Osteoblast (primary cell): ENCODE measurements at places on chromosomes 3 and 15. TPM values are rescaled to one million over a fixed set of nuclear protein-coding genes. Genes with fewer than 3 reads are reported as not detected.

- no peak for DNase-seq
Measured at GRCh38 chr3:184488577-184488976, 73.0 kb upstream of the EPHB3 start.

MESP1 gene
- under 0.01 TPM in 2 replicates for total RNA-seq

DNA sequence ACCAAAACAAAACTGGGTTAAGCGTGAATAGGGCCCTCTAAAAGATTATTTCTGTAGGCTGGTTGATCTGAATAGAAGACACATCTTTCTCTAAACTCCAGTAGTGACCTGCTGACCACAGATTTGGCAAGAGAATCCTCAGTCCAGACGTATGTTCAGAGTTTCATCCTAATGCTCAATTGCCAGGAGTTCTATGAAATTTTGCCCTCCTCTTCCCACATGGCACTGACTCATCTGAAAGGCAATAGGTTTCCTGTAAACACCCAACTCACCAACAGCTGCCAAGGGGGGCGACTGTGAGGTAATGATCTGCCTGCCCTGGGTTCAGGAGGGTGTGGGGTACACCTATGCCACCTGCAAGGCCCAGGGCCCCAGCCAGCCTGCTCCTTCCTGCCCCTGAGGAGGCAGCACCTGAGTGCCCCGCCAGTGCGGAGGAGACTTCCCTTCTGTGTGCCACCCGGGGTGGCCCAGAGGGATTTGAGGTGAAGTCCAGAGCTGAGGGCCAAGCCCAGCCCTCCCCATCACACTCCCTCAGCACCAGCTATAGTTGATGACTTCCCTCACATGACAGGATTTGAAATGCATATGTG is 8.4 kb upstream of the PLA2G4D start:
- DNase-seq = peak; percentile 89

DNA sequence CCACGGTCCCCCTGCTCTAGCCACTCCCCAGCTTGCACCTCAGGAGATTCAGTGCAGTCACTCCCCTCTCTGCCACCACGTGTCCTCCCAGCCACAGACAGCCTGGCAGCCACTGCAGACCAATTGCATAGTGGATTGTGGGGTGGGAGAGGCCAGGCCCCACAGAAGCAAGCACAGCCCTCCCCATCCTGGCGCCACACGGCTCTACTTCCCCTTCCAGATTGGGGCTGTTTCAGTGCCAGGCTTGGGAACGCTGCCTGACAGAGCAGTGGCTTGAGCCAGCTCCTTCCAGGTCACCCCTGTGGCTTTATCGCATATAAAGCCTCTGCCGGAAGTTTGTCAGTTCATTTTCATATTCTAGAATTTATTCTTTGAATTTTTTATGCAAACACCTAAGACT is 90.7 kb downstream of the TMEM266 start:
- DNase-seq = no peak

- DNase-seq = no peak
Measured at GRCh38 chr15:91678003-91678402, 175.5 kb upstream of the SLCO3A1 start.

SV2B gene
- under 0.01 TPM in 1 of 2 replicates, not detected in the other for total RNA-seq

GRCh38 chr15:91884606-91885005 is 31.1 kb downstream of the SLCO3A1 start:
- DNase-seq = no peak

DNA sequence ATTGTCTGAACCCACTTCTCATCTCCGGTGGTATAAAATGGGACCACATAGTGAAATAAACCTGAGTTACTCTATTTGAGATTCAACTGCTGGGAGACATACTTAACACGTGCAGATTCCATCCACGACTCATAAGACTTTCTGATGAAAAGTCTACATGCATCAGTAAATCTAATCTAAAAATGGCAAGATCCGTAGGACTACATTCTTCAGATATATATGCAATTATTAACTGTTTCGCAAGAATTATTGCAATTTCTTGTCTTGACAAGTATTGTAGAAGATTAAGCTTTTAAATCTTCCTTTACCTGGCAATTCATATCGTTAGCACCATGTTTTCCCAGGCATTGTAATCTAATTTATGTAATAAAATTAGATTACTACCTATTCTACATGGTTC is 718.7 kb upstream of the CBLB start:
- no peak for DNase-seq

DNA sequence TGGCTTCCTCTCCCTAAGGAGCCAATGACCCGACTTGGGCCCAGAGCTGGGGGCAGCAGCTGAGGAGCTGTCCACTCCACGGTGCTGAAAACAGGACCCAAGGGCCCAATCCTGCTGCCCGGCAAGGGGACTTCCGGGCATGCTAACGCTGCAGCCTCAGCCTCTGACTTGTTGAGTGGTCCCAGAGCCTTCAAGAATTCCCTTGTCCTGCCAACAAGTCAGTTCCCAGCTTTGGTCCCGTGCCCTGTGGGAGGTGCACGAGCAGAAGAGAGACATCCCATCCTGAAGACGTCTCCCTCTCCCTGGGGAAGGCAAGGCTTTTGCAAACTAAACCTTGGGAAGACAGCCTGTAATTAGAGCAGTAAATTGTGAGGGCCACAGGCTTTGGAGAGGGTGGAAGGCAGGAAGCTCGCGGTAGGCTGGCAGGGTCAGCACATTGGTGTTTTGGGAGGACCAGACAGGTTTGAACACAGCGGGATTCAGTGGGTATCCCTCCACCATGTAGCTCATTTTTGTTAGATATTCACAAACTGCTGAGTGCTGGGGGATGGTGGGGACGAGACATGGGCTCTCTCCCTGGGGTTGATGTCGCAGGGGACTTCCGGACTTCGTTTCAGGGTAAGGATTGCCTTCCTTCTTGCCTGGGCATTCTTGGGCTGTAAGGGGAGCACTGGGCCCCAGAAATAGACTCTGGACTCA is 29.8 kb upstream of the PRR23E start:
- peak; percentile 23 for DNase-seq

DNA sequence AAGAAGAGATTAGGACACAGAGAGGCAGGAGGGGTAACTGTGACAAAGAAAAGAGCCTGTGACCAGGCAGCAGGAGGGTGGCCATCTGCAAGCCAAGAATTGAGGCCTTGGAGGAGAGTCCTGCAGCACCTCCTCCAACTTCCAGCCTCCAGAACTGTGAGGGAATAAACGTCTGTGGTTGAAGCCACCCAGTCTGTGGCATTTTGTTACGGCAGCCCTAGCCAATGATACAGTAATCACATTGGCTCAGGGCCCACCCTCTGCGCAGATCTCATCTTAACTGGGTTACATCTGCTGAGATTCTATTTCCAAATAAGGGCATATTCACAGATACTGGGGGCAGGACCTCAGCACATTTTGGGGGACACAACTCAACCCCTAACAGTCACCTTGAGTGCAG is 11.3 kb downstream of the SELENOS start:
- DNase-seq = no peak

- no peak for DNase-seq
Measured at GRCh38 chr3:197368330-197368729, 69.9 kb upstream of the DLG1 start.

DNA sequence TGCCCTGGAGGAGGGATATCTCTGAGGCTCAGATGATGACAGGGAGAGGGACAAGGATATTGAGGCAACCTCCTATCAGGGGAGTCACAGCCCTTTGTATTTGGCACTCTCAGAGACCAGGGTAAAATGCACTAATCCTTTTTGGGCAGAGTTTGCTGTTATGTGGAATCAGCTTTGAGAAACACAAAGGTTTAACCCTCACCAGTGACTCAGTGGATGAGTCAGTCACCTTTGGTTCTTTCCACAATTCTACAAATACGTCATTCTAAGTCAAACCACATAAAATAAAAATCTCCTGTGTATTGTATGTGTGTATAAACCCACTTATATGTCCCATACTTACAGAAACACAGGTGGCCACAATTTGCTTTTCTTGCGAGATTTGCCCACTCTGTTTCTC is 5.1 kb downstream of the LSAMP start:
- no peak for DNase-seq

- no peak for DNase-seq
Measured at GRCh38 chr3:66320390-66320789, 99.6 kb downstream of the SLC25A26 start.

DNA sequence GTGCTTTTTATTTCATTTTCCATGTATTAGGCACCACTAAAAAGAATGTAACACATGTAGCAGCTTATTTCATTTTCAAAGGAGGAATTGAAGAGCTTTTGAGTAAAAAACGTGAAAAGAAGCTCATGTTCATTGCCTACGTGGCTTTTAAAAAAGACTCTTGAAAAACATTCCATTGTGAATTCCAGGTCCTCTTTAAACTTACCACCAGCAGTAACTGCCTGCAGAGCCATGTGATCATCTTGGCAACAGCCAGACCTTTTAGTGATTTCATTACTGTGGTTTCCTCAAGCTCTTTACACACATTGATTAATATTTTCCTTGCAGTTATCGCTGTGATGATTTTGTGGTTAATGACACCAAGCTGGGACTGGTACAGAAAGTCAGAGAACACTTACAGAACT is 43.8 kb upstream of the FBXL22 start:
- peak; percentile 80 for DNase-seq

- DNase-seq = no peak
Measured at GRCh38 chr3:39839484-39839883, 30.1 kb downstream of the MYRIP start.

DNA sequence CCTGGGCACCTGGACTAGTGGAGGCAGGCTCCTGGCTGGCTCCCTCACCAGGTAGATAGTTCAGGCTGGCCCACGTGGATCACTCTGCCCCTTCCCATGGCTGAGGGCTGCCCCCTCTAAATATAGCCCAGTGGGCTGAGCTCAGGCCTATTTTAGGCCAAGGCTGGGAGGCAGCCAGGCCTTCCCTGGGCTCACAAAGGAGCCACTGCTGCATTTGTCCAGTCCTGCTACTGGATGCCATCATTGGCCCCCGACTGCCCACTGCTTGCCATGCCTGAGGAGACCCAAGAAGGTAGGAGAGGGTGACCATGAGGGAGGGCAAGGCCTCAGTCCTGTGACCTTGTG is at the start of gene LSMEM2:
LSMEM2 (plus strand) TSS at position 208 of the 345 bp plus-strand sequence; CDS start at position 235, 27 bp downstream.
- DNase-seq = no peak

PLSCR2 gene
- total RNA-seq = not detected in 2 replicates

- peak; percentile 79 for DNase-seq
Measured at GRCh38 chr15:40957581-40958051, 4.3 kb downstream of the CHAC1 start.

DNA sequence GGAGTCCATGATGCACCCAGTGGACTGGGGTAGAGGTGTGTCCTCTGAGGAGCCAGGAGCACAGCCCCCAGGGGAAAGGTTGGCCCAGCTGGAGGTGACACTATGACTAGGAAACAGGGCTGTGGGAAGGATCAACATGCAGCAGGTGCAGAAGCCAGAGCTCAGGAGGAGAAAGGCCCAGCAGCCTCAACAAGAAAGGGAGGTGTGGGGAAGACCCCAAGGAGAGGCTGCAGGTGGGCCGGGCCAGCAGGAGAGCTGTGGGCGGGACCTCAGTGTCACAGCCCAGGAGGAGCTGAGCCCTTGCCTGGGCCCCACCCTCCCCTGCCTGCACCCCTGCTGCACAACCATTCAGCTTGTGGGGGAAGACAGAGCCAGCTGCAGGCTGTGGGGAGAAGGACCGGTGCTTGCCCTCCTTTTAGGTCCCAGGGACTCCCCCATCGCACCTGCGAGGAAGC is 18.4 kb upstream of the KLF13 start:
- DNase-seq = peak; percentile 37

GRCh38 chr15:64699751-64700388 is 75.5 kb downstream of the RBPMS2 start:
- DNase-seq = peak; percentile 79

DNA sequence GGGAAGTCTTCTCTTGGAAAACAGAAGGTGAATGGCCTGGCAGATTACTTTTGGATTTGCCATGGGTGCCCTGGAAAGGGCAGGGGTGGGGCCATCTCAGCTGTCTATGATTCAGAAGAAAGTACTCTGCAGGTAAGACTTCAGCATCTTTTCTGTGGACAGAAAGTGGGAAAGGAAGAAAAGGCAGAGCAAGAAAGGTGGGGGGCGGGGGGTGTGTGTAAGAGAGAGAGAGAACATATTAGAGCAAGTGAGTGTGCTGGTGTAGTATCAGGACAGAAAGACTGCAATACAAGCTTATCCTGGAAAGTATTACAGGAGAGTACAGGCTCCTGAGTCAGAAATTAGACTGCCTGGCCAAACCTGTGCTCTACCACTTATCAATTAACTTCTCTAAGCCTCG is 5.5 kb downstream of the TAGLN3 start:
- no peak for DNase-seq

- peak; percentile 90 for DNase-seq
Measured at GRCh38 chr3:57951066-57951882, 56.9 kb upstream of the FLNB start.

DNA sequence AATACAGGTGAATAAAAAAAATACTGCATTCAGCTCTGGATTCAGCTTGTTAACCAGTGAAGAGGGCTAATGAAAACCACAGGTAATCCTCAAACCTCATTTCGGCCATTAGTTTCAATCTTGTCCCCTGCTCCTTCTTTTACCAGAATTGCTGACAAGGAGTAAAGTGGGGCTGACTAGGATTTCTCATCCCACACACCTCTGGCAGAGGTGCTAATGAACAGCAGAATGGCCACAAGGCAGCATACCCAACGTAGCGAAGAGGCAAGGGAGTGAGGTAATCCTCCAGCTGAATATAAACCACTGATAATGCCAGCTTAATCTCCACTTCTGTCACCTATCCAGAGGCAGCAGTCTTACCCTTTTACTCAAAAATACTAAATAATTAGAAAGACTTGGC is 248.8 kb upstream of the CDIN1 start:
- DNase-seq = no peak

PCSK6 gene
- total RNA-seq = 0.29 and 0.72 TPM in 2 replicates

DNA sequence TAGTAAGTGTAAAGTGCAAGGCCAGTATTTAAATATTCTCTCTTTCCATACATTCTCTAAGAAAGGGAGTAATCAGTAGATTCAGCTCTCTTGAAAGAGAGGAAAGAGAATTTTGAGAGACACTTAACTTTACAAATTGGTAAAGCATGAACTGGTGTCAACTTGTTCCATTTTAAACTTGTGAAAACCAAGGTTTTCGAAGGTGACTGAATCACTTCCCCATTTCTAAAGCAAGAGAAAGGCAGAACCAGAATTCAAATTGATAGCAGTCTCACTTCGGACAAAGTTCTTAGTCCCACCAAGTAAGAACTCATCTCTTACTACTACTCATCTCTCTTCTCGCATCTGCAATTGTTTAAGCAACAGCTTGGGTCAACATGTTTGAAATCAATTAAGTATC is 22.4 kb downstream of the TJP1 start:
- no peak for DNase-seq

CPNE9 gene
- not detected in 2 replicates for total RNA-seq

ARHGAP31 gene
- 41.5 and 56.5 TPM in 2 replicates for total RNA-seq

GRCh38 chr3:161264852-161265251 is 43.7 kb downstream of the NMD3 start:
- DNase-seq = no peak

GRCh38 chr3:77535116-77535515 is 495.2 kb downstream of the ROBO2 start:
- DNase-seq = no peak

DNA sequence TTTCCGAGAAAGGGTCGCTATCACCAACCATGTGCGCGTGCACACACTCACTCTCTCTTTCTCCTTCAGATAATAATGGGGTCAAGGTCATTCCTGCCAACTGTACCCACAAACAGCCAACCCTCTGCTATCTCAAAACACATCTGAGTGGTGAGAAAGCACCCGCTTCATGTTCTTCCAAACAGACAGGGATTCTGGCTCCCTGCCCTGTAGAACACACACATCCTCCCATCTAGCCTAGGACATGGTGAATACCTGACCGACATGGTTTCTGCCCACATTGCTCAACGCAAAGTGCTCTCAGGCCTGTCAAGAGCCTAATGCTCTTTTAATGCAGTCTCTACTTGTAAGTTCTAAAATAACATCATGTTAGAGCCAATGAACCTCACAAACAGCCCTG is 302.2 kb downstream of the FOXP1 start:
- DNase-seq = no peak

WDR93 gene
- under 0.01 and 0.36 TPM in 2 replicates for total RNA-seq
